ENCODE measurements at places on chromosomes 6 and 20.

- no peak for DNase-seq
Observed at GRCh38 chr6:148530394-148530953, 187.8 kb downstream of the SASH1 start.

DNA sequence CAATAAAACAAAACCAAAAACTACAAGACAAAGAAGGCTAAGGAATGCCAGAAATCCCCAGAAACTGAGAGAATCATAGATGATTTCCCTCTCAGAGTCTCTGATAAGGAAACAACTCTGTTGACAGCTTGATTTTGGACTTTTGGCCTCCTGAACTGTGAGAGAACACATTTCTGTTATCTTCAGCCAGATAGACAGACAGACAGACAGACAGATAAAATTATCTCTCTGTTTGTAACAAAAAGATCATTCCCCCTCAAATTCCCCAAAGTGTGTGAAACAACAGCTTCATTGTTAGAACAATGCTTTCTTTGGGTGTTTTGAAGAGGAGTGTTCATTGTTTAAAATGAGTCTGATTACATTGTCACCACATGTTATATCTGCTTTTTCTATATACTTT, 148.2 kb downstream of the BCKDHB start:
- no peak for DNase-seq

GRCh38 chr20:36854348-36855240, 21.3 kb upstream of the TLDC2 start:
- DNase-seq = no peak

DNA sequence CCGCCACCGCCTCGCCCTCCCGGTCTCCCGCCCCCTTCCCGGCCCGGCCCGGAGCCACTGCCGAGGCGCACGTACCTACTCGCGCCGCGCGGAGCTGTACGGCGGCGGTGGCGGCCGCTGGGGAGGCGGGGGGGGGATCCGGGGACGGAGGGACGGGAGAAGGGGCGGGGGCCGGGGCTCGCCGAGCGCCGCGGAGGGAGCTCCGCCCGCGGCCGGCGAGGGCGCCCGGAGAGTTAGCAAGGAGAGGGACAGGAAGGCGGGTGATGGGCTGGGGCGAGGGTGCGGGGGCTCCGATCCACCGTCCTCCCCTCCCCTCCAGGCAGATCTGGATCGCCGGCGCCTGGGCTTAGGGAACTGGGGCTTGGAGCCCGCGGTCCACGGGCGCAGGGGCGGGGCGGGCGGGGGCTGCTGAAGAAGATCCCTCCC, 548 bp upstream of the TMEM74B start:
- DNase-seq = no peak

- no peak for DNase-seq
Observed at GRCh38 chr6:35343092-35343834, 905 bp downstream of the PPARD start.

- no peak for DNase-seq
Observed at GRCh38 chr6:149428606-149429005, 28.5 kb downstream of the SUMO4 start.

GRCh38 chr6:16760516-16761470, at the start of gene ATXN1:
Gene ATXN1 (minus strand): TSS chr6:16761460.
- DNase-seq = peak; percentile 24

DNA sequence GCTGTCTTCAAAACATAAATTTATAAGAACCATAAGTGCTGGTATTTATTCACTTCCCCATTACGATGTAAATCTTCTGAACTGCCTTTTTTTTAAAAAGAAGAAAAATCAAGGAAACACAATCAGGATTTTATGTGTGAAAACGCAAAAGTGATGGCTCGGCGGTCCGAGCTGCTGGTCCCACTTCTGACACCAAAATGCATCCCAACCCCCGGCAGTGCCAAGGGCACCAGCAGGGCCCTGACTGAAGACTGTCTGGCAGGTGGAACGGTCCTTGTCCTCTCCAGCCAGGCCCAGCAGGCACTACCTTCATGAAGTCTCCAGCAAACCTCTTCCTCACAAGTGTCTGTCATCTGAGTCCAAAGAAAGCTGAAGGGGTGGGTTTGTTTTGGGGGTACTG, 41.2 kb downstream of the TBC1D7 start:
- DNase-seq = no peak

- DNase-seq = no peak
Observed at GRCh38 chr20:51348876-51349275, 193.6 kb downstream of the NFATC2 start.

- DNase-seq = no peak
Observed at GRCh38 chr6:35015996-35016395, 125.1 kb downstream of the TCP11 start.

DNA sequence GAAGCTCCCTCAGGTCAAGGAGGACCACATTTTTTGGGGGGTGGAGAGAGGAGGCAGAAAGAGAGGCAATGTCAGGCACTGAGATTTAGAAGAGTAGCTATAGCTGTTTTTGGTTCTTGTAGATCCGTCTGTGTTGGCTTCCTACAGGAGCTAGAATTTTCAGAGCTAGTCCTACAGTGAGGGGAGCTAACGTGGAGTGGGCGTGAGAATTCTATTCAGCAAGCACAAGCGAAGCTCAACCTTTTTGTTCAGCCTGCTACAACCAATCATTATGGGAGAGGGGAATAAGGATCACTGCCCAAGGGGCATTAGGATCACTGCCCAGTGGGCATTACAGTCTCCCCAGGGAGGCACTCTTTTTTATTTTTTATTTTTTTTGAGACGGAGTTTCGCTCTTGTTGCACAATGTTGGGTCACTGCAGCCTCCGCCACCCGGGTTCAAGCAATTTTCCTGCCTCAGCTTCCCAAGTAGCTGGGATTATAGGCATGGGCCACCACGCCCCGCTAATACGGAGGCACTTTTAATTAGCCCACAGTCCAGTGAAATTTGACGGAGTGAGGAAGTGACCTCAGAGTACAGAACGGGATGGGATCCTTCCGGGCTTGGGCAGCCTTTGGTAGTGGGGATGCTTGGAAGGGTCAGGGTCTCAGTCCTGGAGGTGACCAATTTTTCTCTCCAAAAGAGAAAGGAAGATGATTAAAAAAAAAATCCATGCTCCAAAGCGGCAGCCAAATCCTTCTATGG, 1.1 kb upstream of the PANK2 start:
- no peak for DNase-seq

GRCh38 chr6:28117386-28118050, 6.9 kb upstream of the ZSCAN16 start:
- DNase-seq = no peak
